ENCODE measurements at places on chromosomes 3 and 15. TPM values are rescaled to one million over a fixed set of nuclear protein-coding genes. Genes with fewer than 3 reads are reported as not detected.

Gene DAZL
- total RNA-seq, result not detected

GRCh38 chr3:158050461-158050860, 55.8 kb downstream of the SHOX2 start:
- no peaks in the 10 kb centered on the region for H3K4me1 ChIP-seq
- no peaks in the 10 kb centered on the region for H3K27me3 ChIP-seq
- no peak overlapping the region for H3K4me3 ChIP-seq
- no peak overlapping the region for H3K27ac ChIP-seq
- no peak for DNase-seq

Gene AADAC
- total RNA-seq, result not detected

DNA sequence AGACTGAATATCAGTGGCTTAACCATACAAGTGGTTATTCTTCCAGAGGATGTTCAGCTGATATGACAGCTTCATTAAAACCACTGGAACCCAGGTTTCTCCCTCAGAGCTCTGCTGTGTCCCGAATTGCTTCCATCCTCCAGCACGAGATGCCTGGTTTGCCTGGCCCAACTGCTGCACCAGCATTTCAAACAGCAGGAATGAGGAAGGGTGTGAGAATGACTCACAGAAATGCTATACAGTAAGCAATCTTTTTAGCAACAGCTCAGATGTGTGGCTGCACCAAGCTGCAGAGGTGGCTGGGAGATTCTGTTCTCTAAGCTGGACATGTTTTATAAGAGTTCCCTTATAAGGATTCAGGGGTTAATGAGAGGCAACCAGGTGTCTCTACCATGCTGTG, 271.0 kb downstream of the GABRG3 start:
- H3K4me1 ChIP-seq, result no peaks in the 10 kb centered on the region
- no peaks in the 10 kb centered on the region for H3K36me3 ChIP-seq
- H3K27ac ChIP-seq, result no peak overlapping the region
- no peak for DNase-seq

DNA sequence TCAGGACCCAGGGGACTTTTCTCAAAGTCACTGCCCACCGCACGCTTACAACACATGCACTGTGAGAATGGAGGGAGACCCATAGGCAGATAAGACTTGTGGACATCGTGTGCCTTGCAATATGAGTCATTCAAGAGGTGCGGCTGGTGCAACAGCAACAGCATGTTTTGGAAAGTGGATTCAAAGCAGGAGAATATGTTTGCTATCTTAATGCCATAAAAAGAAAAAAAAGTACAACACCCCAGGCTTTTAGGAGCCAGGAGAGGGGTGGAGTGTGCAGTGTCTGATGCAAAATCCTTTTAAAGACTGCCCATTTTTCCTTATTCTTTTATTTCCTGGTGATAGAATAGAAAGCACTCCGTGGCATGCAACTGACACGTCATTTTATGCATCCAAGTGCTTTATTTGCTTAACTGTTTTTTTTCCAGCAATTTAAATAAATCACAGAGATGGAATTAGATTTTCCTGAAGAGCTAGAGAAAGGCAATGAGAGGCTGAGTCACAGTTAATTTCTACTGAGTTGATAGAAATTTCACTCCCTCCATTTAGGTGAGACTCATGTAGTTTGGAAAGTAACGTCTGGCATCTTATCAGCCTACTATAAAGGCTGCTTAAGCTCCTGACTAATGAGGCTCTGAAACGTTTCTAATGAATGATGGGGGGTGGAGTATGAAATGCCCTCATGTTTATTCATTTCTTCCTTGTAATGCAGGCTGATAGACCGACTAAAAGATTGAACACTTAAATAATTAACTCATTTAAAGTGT, 96.4 kb downstream of the NSUN3 start:
- H3K4me3 ChIP-seq, result no peak overlapping the region
- no peaks in the 10 kb centered on the region for H3K4me1 ChIP-seq
- DNase-seq, result no peak

Gene GOLGA6A
- not detected for total RNA-seq

Gene LRRIQ4
- total RNA-seq, result not detected

DNA sequence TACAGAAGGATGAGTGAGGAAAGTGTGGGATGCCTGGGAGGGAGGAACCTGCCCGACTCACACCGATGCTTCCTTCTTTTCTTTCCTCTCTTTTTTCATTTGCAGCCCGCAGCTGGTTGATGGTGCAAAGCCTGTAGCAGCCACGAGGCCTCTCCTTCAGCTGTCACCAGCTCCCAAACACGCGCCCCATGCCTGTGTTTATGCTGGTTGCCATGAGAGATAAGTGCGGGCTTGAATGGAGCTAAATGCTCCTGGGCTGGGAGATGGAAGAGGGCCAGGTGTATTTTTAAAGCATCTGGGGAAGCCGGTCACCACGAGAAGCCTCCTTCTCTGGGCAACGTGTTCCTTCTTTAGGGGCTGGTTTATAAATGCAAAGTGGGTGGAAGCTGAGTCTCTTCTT, 9.3 kb downstream of the COLQ start:
- no peaks in the 10 kb centered on the region for H3K36me3 ChIP-seq
- no peaks in the 10 kb centered on the region for H3K27me3 ChIP-seq
- peaks cover 4% of the 10 kb centered on the region for H3K4me1 ChIP-seq
- H3K4me3 ChIP-seq, result no peak overlapping the region
- peak; percentile 70 for DNase-seq
- H3K27ac ChIP-seq, result no peak overlapping the region

DNA sequence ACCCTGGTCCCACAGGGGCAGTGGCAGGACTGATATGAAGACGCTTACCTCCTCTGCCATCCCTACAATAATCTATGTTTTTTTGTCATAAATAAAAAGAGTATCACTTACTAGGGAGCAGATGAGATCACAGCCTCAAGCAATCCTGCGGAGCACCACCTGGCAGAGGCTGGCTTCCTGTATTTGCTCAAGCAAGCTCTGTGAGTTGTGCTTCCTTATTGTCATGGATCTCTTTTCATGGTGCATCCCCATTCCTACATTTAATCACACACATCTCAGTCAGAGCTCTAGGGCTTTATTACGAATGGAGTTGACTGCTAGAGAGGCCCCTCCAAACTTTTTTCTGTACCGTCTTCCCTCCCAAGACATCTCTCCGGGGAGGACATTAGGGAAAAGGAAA, 186.0 kb downstream of the UBE2E2 start:
- no peak overlapping the region for H3K4me3 ChIP-seq
- peaks cover 3% of the 10 kb centered on the region for H3K4me1 ChIP-seq
- H3K27ac ChIP-seq, result no peak overlapping the region
- H3K27me3 ChIP-seq, result no peaks in the 10 kb centered on the region

DNA sequence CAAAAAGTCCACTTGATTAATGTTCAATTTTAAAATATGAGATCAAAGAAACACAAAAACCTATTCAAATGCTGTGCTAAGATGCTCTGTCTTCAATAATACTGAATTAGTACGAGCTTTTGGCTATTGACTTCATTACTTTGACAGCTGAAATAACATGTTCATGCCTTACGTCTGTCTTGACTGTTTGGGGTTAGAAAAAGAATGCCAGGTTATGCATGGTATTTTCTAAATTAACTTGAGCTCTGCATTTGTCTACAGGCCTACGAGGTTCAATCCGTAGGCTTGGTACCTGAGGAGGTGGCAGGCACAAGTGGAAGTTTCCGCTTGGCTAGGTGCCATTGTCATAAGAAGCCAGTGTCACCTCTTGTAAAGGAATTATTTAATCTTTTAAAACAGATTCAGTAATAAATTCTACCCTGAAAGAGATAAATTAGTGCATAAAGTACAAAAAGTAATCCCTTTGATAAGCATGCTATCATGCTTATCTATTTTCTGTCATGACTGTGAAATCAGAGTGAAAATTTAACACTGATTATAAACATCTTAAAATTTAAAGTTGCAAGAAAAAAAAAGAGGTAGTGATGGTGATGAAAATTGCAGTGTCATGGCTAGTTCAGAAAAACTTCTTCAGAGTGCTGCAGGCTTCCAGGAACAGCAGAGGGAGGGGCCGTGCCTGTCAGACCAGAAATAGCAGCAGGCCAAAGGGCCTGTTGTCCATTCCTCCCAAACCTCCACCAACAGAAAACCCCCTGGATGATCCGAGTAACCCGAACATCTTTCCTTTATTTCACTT, 115.7 kb downstream of the ARRDC4 start:
- no peaks in the 10 kb centered on the region for H3K36me3 ChIP-seq
- DNase-seq, result peak; percentile 76
- H3K27me3 ChIP-seq, result no peaks in the 10 kb centered on the region
- no peak overlapping the region for H3K27ac ChIP-seq
- no peaks in the 10 kb centered on the region for H3K4me1 ChIP-seq
- no peak overlapping the region for H3K4me3 ChIP-seq

GRCh38 chr15:96448923-96449322, 118.4 kb downstream of the NR2F2 start:
- no peak for DNase-seq
- H3K36me3 ChIP-seq, result no peaks in the 10 kb centered on the region
- H3K27me3 ChIP-seq, result no peaks in the 10 kb centered on the region
- H3K4me3 ChIP-seq, result no peak overlapping the region

Gene C3orf20
- 0.30 TPM for total RNA-seq

Gene FANCD2OS
- not detected for total RNA-seq
